ENCODE measurements at places on chromosomes 11 and 22. TPM values are rescaled to one million over a fixed set of nuclear protein-coding genes. Genes with fewer than 3 reads are reported as not detected.

- no peak for DNase-seq
Observed at GRCh38 chr22:37672206-37672919, 3.1 kb upstream of the LGALS1 start.

Gene DRD2
- polyA plus RNA-seq = 8.3 TPM

GRCh38 chr11:133053124-133053776 is 479.1 kb downstream of the OPCML start:
- no peak for DNase-seq

DNA sequence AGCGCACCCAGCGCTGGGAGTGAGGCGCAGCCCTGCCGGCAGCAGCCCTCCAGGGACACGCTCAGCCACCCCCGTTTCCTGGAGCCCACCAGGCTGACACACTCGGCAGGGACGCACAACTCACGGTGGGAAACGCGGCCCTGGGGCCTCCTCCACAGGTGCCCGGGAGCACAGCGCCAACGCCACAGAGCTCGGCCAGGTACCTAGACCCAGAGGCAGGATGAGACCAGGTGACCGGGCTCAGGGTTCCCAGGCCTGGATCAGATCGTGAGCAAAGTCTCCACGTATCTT is 18.0 kb downstream of the TUBGCP6 start:
- no peak for DNase-seq

DNA sequence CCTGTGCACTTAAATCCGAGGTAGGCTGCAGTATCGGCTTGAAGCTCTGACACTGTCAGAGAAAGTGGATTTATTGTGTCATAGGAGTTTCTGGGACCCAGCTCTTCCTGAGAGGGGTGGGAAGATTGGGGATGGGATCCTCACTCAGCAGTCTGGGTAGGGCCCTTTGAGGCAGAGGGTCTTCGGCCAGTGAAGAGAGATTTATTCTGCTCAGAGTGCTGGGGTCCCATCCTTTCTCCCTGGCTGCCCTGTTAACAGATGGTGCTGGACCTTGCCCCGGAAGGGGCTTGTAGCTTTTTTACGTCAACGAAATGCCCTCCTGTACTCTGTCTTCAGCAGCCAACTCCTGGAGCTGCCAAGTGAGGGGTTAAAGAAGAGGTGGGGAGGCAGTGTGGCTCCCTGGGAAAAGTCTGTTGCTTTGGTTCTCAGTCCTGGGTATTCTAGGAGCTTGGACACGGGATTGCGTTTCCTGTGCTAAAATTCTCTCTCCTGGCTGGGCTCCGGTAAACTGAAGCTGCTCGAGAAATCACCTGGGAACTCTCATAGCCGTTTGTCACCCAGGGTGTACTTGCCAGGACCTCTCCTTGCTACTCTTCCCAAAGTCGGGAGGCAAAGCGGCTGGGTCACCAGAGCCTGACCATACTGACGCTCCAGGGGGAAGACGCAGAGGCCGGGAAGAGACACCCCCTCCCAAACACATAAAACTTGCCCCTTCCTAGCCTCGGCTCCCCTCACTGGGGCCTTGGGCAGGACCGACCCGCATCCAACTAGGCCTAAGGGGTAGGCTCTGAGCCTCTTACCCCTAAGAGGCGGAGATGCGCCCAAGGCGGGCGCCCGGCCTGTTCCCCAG is 806 bp upstream of the SMDT1 start:
- DNase-seq = no peak

DNA sequence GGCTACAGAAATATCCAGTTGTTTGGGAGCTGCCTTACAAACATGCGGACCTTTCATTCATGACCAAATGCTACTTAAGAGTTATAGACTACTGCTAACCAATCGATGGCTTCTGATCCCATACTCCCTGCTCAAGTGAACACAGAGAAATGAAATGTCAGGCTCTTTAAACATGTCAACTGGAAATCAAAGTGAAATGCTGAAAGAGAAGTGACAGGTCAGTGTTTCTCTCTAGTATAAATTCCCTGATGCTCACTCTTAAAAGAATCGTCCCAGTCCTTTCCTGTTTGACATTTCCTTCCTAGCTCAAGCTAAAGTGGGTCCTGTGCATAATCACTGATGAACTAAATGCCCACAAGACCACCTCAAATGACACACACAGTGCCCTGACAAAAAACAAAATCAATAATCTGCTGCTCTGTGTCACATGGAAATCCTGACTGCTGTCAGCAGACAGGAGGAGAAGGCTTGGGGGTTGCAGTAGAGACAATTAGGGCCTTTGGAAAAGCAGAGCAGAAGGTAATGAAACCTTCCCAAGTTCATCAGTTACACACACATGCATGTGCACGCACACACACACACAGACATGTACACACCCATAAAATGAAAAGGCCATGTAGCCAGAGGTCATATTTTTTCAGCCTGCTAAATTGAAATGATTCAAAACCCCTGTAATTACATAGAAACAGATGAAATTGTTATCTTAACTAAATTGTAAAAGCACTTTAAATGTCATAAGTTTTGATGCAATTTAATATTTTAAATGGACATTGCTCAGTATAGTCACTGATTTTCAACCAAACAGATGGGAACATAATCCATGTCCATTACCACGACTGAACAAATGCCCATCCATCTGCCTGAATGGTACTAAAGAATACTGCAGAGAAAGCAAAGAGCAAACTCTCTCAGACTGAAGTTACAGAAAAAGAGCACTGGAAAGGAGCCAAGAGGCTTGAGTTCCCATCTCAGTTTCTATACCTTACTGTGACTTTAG is 330.7 kb downstream of the TTC28 start:
- DNase-seq = no peak

Gene TESMIN
- 1.4 TPM for polyA plus RNA-seq

Gene GLB1L3
- polyA plus RNA-seq = 1.4 TPM

Measured in adrenal gland (tissue), 19 donors.